ENCODE measurements at places on chromosomes 4 and X.

DNA sequence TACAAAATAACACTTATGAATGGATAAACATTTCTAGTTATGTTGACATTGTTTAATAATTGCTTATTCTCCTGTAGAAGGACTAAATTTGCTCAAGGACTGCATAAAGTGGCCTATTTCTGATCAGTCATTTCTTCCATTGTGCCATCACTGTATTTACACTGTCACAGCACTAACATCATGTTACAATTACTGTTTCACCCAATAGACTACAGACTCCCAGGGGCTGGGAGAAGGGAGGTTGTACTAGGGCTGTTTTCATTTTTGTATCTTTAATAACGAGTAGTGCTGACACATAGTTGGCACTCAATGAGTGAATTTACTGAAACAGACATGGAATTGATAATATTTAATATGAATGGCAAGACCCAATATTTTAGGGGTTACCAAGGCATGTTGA is 139.5 kb downstream of the SLC10A7 start:
- DNase-seq: no peak

- no peak for DNase-seq
Measured at GRCh38 chrX:12467321-12467720, 323.9 kb upstream of the PRPS2 start.

DNA sequence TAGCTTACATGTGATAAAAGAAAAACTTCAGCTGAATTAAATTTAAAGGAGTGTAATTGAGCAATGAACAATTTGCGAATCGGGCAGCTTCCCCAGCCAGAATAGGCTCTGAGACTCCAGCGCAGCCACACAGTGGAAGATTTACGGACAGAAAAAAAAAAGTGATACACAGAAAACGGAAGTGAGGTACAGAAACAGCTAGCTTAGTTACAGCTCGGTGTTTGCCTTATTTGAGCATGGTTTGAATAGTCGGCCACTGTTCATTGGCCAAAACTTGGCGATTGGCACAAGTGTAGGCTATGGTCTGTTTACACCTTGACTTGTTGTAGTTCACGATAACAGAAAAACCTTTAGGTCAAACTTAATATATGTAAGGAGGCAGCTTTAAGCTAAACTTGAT is 16.7 kb upstream of the SUPT20HL1 start:
- no peak for DNase-seq

DNA sequence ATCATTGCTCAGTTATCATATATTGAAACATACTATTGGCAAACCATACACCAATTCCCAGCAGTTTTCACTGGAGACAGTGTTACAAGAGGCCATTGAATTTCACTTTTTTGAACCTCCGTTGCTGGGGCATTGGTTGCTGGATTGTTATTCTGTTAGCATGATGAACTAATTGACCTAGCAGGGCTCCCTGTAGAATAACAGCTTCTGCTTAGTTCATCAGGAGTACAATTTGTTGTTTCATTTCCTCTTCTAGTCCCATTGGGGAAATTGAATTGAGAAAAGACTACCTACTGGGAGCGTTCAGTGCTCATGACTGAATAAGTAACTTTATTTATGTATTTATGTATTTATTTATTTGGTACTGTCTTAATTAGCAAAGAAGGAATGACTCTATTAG is 151.6 kb downstream of the SLIT2 start:
- DNase-seq: no peak

DNA sequence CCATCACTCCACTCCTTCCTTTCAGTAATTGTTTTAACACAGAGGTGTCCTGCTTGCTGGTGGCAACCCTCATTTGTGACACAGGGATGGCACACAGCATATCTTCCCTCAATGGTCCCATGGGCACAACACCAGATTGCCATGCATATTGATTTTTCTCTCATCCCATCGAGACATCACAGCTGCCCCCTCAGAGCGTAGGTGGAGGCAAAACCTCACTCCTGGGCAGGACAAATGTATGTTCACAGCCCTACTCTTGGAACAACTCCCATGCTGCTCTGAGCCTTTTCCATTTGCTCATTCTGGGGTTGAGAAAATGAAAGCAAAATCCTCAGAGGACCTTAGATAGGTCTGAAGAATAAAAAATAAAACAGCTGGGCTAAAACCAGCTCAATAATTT is 172.2 kb downstream of the GABRB1 start:
- no peak for DNase-seq

GRCh38 chr4:153518001-153518400 is 51.8 kb downstream of the TMEM131L start:
- no peak for DNase-seq

GRCh38 chr4:112517067-112517634 is 1.2 kb upstream of the NEUROG2 start:
- DNase-seq: no peak

- DNase-seq: peak; percentile 37
Measured at GRCh38 chrX:131633285-131633917, 89.5 kb downstream of the OR13H1 start.

DNA sequence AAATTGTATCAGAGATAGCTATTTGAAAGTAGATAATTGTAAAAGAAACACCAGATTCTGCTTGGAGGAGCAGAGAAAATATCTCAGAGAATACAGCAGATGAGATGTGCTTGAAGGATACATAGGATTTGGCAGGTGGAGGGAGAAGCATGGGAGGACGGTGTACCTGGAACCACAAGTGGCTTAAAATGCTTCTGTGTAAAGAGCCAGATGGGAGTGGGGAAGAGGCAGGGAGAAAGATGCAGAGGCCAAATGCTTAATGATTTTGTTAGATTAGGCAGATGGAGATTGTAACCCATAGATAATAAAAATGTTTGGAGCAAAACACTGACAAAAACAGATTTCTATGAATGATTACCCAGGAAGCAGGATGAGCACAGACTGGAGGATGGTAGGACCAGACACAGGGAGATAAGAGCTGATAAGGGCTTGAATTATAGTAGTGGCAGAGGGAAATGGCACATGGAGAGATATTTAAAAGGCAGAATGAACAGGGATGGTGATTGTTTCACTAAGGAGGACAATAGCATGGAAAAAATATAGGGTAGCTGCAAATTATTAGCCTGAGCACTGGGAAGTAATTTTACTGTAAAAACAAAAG is 145.7 kb upstream of the TBC1D9 start:
- DNase-seq: no peak

DNA sequence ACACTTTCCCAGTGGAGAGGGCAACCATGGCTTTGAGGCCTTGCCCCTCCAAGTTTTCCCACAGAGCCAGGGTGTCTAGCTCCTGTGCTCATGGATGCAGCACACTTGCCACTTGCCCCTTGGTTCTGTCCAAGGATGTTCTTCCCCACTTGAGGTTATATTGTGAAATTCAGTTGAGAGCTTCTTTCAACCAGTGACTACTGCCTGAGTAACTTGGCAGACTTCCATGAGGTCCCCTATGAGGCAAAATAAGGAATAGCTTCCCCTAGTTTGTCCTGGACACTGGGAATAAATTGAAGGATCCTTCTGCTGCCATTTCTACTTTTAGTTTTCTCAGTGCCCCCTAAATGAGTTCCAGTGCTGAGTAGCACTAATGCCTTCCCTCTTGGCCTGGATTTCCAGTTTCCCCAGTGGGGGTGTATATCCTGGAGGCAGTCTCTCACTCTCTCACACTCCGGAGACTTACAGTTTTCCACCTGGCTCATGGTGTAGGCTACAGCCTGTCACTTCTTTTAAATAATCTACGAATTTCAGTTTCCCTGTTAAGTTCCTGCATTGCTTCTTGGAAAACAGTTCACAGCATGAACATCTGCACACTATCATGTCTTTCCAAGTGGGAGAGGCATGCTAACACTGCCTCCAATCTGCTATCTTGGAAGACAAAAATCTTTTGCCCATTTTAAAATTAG is 36.4 kb upstream of the ADH4 start:
- DNase-seq: no peak

DNA sequence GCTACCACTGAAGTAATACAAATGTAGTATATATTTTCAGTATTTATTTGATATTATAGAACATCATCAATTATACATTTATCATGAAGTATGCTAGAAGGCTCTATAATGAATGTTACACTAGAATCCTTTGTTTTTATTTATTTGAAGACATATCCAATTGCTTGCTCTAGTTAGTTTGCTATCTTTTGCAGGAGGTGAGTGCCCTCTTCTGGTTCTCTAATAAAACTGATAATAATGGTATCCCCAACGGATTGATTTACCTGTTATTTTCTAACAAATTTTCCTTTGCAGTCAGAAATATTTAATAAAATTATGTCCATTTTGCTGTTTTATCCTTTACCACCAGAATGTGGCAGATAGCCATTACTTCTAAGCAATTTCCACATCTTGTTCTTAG is 274.3 kb upstream of the TACR3 start:
- DNase-seq: no peak

- DNase-seq: no peak
Measured at GRCh38 chr4:94175553-94176261, 32.0 kb upstream of the SMARCAD1 start.

DNA sequence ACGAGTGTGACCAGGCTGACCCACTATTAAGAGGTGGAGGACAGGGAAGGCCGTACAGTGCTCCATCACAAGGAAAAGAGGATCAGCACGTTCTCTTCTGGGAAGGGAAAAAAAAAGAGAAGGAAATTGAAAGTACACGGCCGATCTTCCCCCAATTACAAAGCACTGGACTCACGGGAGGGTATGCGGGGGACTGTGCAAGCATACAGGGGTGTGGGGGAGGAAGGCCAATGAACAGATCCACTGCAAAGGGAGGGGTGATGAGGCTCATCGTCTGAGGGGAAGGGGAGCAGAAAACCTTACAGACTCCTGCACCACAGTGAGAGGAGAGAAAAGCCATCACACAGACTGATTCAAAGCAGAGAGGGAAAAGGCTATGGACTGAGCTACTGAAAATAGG is 1.1 kb downstream of the ELK1 start:
- DNase-seq: no peak

- no peak for DNase-seq
Measured at GRCh38 chr4:131644619-131645018, 1504.5 kb upstream of the PCDH10 start.

DNA sequence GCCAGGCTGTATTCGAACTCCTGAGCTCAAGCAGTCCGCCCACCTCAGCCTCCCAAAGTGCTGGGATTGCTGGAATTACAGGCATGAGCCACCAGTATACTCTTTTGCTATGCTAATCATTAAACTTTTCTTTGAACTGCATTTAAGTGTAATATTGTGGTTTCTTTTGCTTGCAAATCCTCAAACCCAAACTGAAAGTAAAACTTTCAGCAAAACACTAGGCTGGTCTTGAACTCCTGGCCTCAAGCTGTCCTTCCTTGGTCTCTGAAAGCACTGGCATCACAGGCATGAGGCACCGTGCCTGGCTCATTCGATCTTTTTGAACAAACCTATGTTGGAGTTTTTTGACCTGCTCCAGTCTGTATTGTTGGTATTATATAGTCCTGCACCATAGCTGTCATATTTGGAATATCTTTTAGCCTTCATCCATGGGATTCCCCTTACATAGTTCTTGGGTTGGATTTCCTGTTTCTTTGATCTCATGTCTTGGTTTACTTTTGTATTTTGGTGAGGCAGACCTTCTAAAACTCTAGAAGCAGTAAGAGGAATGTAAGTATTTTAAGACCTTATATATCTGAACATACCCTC is 34.1 kb downstream of the MOB1B start:
- DNase-seq: no peak

- no peak for DNase-seq
Measured at GRCh38 chr4:61666244-61666643, 466.1 kb downstream of the ADGRL3 start.

DNA sequence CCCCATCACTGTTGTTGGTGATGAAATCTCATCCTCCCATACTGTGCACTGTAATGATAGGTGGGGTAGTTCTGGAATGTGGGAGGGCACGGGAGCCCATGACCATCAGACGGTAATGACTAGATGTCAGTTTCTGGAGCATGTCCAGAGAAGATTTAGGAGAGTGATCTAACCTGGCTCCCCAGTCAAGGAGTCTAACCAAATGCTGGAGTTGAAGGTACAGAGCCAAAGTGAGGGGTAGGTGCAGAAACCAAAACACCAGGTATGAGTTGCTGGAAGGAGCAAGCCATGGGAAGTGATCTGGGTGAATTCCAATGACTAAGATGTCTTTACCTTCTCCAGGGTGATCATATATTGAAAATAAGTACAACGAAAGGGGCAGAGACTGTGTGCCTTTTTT is 296.9 kb downstream of the INPP4B start:
- no peak for DNase-seq

DNA sequence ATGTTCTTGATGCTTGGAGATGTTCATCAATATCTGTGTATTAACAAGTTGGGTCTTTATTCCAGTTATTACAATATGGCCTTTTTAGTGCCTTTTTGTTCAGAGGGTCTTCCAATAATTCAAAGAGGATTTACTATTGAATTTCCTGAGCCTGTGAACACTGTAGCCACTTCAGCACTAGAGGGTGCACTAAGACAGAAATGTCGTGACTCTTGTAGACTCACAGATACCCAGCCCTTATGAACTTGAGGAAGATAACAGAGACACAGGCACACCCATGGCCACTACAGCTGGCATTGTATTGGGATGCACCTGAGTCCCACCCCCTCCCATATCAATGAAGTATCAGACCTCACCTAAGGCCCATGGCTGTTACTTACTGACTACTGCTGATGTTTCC is 54.4 kb upstream of the ACTRT1 start:
- no peak for DNase-seq

- DNase-seq: no peak
Measured at GRCh38 chr4:133600008-133600407, 450.9 kb downstream of the PCDH10 start.

DNA sequence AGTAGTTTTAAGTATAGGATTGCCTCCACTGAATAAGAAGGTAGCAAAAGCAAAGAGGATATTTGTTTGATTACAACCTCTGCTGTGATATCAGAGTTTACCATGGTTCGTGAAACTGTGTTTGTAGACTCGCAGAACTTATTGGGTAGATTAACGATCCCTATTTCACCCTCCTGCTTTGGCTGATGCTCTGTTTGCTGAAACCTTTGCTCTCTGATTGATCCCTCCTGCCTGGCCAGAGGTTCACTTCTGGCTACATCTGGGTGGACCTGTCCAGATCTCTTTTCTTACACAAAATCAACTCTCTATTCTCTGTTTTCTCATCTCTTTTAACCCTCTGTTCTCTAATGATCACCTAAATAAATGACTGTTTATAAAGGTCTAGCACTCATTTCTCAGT is 37.9 kb upstream of the TMEM192 start:
- DNase-seq: no peak

GRCh38 chrX:44765556-44765955 is 78.3 kb upstream of the DUSP21 start:
- no peak for DNase-seq

DNA sequence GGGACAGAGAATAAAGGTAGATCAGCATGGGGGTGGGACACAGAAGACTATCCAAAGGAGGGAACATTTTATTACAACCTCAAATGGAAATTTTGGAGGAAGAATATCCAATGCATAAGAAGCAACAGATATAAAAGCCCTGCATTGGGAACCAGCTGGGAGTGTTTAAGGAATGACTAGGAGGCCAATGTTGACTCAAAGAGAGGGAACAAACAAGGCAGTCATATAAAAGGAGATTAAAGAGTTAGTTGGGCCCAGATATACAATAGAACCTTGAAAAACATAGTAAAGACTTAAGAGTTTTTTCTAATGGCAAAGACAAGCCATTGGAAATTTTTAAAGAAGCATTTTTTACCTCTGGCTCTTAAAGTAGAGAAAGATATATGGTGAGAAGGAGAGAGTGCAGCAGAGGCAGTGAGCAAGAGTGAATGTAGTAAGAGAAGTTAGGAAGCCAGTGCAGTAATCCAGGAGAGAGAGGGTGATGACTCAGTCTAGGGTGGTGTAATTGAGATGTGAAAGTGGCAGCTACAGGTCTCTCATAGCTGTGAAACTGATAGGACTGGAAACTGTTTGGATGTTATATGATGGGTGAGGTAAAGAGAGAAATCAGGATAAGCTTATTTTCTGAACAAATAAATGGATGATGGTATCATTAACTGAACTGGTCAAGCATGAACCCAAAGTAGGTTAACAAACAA is 182.2 kb upstream of the ATOH1 start:
- no peak for DNase-seq

Measured in CD4-positive, alpha-beta T cell treated with Interleukin-4 for 1 hour (primary cell).